ENCODE measurements at places on chromosomes 2 and 18. TPM values are rescaled to one million over a fixed set of nuclear protein-coding genes. Genes with fewer than 3 reads are reported as not detected.

Gene GKN2
- not detected for total RNA-seq

Gene CD226
- total RNA-seq, result 0.92 TPM

Gene POTEJ
- not detected for total RNA-seq

Gene TMEM247
- total RNA-seq, result not detected

Gene SGPP2
- 30.6 TPM for total RNA-seq

Gene LAMA1
- 0.17 TPM for total RNA-seq

Gene SERPINB3
- not detected for total RNA-seq

Gene IL1F10
- total RNA-seq, result not detected

Gene FSIP2
- total RNA-seq, result 0.20 TPM
